Stimulated activated naive CD4-positive, alpha-beta T cell (primary cell): ENCODE measurements at places on chromosomes 5 and 9.

- no peak for DNase-seq
Observed at GRCh38 chr5:172603251-172603806, 37.7 kb upstream of the NEURL1B start.

DNA sequence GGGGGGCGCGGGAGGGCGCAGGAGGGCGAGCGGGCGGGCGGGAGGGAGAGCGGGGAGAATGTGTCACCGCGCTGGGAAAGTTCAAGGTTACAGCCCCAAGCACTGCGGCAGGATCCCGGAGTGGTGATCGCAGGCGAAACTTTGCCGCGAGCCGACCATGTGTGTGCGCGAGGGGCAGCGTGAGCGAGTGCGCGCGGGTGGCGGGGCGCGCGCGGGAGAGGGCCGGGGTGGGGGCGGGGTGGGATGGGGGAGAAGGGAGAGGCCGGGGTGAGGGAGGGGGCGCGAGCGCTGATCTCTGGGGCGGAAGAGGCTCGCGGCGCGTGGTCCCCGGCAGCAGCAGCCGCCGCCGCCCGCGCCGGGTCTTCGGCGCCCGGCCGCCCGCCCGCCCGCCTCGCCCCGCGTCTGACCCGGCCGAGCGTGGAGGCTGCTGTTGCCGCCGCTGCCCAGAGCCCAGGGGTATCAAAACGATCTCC is at the start of gene NFIB:
NFIB (minus strand) TSS at position 191 of the 473 bp plus-strand sequence. CDS start 630 bp downstream, outside the sequence.
- no peak for DNase-seq

DNA sequence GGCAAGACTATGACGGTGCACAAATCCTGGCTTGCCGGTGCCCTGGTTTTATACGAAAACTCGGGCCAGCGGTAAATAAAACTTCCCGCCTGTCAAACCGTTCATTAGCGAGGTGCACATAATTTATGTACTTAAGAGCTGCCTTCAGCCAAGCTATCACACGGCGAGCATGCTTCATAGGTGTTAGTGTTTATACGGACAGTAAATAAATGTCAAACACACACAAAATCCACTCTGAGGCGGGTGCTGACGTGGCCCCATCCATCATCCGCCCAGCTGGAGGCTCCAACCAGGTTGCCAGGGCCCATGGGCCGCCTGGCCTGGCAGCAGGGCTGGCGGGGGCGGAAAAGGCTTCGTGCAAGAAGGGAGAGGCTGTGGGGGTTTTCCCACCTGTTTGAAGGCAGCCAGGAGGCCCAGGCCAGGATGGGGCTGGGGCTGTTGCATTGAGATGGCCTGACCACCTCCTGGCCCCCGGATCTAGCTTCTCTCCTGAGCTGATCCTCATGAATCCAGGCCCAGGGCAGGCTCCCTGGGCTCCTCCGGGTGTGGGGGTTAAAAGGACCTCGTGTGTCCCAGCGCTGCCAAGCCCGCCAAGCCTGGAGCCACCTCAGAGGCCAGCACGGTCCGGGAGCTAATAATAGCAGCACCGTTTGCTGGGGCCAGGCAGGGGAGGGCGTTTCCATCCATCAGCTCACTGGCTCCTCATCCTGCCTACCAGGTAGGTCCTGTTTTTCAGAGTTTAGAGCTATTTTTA is 43.2 kb downstream of the BARX1 start:
- DNase-seq: no peak

DNA sequence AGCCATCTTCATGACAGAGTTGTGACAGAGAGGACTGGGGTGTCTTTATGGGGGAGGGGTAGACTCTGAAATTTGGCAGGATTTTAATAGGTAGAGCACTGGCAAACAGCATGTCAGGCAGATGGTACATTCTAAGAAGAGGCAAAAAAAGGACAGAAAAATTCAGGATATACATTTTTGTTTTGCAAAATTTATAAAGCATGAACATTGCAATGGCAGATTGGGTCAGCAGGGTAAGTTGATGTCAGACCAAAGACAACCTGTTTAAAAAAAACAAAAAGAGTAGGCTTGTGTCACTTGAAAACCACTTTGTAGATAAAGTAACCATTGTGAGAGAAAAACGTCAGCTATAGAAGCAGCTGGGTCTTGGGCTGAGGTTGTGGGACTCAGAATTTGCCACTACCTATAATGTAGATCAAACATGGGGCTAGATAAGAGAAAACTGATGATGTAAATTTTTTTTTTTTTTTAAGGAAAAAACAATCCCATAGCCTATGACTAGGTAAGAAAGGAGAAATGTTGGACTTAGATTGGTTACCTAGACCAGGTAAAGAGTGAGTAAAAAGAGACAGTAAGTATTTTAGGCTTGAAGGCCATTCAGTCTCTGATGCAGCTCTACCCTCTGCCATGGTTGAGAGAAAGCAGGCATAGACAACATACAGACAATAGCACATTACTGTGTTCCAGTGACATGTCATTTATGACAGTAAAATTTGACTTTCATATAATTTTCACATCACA is 8.3 kb downstream of the CAMK4 start:
- DNase-seq: peak; percentile 25

- no peak for DNase-seq
Observed at GRCh38 chr5:149776361-149777305, 46.5 kb downstream of the PPARGC1B start.

- no peak for DNase-seq
Observed at GRCh38 chr9:10071579-10071978, 541.2 kb downstream of the PTPRD start.
